ENCODE measurements at places on chromosomes 11 and 22.
A peak's percentile ranks its signal among the peaks of the same experiment; 100 is the strongest.

GRCh38 chr11:73177778-73178539 lies 35.8 kb upstream of the FCHSD2 start:
- DNase-seq = peak; percentile 88

- peak; percentile 77 for DNase-seq
Measured at GRCh38 chr22:22877523-22878210, 9.9 kb upstream of the IGLL5 start.

DNA sequence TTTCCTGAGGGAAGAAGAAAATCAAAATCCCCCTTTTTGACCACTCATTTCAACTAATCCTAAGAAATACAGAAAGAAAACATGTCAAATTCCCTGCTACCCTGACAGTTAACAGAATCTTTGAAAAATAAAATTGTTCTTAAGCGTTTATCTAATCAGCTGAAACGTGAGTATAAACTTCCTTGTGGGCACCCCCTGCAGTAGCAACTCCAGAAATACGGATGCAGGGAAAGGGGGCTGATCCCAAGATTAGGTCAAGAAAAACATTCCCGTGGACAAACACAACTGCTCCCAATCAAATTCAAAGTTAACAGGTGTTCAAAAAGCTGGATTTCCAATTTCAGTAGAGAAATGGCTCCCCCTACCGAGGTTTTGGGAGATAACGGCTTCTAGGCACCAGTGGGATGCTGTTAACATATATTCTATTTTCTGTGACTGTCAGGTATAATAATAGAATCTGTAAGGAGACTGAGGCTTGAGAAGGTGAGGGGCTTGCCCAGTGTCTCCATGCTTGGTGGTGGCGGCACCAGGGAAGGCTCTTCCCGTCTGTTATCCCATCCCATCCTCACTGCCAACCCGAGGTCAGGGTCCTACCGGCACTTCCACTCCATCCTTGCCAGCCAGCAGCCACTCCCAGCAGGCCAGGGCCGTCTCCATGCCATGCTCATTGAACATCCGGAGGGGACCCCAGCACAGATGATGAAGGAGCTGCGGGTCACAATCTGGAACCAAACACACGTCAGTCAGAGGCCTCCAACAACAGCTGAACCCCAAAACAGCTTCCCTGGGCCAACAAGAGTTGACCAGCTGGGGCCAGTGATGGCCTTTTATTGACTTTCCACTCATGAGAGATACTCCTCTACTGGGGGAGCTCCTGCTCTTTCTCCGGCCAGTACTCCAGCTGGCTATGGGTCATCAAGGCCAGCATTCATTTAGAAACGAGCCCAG lies 32.0 kb upstream of the SERPIND1 start:
- DNase-seq = no peak

DNA sequence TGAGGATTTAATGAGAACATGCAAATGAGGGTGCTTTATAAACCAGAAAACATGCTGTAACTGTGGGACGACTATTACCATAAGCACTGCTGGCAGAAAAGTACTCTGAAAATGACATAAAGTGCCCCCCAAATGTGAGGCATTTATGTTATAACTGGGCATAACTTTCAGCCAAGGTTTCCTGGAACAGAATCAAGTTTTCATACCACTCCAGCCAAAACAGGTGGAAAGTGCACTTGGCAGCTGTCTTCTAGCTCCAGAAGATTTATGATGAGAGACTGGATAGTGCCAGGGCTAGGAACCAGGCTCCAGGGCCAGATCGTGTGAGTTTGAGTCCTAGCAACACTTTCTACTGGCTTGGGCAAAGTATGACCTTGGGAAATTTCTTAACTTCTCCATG lies 339.2 kb downstream of the TENM4 start:
- DNase-seq = no peak

GRCh38 chr11:434496-434895 lies 7.3 kb downstream of the ANO9 start:
- no peak for DNase-seq

DNA sequence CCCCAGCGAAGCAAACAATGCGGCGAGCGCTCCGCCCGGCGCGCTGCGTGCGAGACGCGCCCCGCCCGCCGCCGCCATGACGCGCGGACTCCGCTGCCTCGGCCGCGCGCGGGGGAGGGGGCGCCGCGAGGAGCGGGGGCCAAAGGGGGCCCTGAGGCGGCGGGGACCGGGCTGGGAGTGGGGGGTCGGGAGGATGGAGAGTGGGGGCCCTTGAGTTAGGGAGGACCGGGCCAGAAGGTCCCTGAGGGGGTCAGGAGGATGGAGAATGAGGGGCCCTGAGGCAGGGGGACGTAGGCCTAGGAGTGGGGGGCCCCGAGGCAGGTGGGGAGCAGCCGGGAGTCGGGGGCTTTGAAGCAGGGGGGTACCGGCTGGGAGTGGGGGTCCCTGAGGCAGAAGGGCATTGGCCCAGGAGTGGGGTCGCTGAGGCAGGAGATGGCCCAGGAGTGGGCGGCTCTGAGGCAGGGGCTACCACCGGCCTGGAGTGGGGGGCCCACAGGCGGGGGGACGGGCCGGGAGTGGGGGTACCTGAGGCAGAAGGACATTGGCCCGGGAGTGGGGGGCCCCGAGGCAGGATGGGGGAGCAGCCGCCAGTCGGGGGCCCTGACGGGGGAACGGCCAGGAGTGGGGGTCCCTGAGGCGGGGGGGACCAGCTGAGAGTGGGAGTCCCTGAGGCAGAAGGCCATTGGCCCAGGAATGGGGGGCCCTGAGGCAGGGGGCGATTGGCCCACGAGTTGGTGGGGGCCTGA lies at the start of gene BRD1:
Gene BRD1 (minus strand): TSS at position 21 of the 746 bp plus-strand sequence. CDS start 3,556 bp downstream, outside the sequence.
- no peak for DNase-seq

GRCh38 chr22:33781411-33781810 lies 138.9 kb downstream of the LARGE1 start:
- no peak for DNase-seq

- DNase-seq = no peak
Measured at GRCh38 chr22:19019029-19019678, 83.1 kb upstream of the PRODH start.

DNA sequence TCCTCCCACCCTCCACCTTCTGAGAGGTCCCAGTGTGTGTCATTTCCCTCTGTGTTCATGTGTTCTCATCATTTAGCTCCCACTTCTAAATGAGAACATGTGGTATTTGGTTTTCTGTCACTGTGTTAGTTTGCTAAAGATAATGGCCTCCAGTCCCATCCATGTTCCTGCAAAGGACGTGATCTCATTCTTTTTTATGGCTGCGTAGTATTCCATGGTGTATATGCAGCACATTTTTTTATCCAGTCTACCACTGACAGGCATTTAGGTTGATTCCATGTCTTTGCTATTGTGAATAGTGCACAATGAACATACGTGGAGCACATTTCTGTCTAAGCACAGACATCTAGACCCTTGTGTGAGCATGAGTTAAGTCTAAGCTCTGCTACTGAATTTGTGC lies 5.7 kb downstream of the CD3E start:
- DNase-seq = no peak

- no peak for DNase-seq
Measured at GRCh38 chr11:26651916-26652315, 69.9 kb downstream of the SLC5A12 start.

DNA sequence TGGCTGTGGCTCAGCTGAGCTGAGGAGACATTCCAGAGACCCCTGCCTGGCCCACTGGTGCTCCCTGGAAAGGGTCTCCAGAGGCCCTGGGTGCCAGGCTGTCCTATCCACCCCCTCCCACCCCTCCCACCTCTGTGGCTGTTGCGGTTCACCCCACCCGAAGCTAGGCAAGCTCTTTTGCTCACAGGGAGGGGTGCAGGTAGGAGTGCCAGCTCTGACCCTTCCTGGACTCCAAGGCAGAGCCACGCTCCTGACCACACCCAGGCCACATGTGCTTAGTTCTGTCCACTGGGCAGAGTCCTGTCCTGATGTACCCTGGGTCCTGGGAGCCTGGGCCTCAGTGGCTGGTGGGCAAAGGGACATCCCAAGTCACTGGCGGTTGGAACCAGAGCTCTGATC lies 16.4 kb downstream of the IL17REL start:
- DNase-seq = no peak

Data from Caco-2 (cell line).